ENCODE measurements at places on chromosomes 11 and 22.

GRCh38 chr11:106077609-106078455, at the start of gene AASDHPPT:
Gene AASDHPPT (plus strand): TSS chr11:106077662. CDS start chr11:106077711, 49 bp downstream.
- DNase-seq, result peak; percentile 47

DNA sequence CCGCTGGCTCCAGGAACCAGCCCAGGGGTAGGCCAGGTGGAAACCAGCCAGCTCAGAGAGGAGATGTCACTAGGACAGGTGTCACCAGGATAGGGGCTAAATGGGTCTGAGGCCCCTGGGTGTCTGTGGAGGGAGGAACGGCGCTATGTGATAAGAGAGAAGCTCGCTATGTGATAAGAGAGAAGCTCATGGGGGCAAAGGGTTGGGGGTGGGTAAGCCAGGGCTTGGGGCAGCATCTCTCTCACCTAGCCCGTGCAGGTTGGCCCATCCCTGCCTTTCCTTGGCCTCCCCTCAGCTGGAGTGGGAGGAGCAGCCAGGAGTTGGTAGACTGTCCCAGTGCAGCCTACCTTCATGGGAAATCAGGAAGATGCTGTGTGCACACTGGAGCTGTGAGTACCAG, 26.5 kb upstream of the SUSD2 start:
- no peak for DNase-seq

DNA sequence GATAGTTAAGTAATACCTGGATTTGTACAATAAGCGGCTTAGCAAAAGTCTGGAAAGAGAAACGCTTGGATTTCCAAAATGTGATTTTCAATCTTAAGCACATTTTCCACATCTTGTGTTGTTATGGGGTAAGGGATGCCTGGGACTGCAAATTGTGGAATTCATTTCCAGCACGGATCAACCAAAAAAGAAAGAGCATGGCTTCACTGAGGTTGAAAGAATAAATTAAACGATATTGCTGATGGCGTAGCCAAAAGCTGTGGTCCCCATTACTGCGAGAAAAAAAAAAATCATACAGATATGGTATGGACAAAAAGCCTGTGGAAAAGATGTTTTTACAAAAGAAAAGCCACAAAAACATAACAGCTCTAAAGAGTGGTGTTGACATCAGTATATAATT, 26.0 kb upstream of the ALX4 start:
- DNase-seq, result no peak

- DNase-seq, result no peak
Observed at GRCh38 chr22:21450858-21451353, 16.3 kb upstream of the TMEM191C start.

DNA sequence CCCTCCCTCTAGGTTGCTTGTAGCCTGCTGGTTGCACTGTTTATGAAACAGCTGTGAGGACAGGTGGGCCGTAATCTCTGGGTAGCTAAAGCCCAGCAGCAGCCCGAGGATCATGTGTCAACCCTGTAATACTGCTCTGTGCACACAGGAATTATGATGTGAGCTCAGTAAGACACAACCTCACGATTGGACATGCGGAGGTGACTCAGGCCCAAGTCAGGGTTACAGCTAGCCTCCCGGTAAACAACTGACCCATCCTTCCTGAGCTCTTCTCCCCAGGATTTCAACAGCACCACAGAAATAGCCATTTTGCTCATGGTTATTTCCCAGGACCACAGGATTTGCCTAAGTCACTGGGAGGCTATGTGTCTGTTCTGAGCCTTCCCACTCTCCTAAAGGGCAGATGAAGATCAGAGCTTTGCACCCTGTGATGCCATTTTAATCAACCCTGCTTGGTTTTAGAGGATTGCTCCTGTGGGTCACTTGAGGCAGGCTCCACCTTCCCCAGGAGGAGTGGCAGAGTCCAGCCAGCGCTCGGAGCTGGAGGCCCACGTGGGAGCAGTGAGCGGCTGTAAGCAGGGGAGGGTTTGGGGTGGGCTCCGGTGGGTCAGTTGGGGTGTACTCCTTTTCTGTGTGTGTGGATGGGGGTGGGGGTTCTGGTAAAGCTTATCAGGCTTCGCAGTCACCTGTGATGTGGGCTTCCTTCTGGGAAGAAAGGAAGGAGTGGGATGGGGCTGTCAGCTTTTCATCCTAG, at the start of gene AMPD3:
Gene AMPD3 (plus strand): TSS at position 387 of the 754 bp plus-strand sequence. CDS start 6,256 bp downstream, outside the sequence.
- DNase-seq, result no peak

- DNase-seq, result no peak
Observed at GRCh38 chr11:33471541-33471940, 214.4 kb downstream of the HIPK3 start.

DNA sequence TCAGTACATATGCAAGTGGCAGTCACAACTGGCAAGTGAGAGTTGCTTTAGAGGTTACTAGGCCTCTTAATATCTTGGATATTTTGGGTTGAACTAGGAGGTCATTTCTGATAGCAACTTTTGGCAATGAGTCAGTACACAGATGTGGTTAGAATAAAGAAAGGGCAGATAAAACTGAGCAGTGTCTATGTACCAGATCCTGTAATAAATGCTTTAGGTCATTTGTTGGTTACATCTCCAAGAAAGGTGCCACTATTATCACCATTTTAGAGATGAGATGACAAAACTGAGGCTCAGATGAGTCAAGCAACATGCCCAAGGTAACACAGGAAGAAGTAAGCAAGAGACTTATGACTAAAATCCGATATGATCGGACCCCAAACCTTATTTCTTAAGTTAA, 25.0 kb downstream of the MAML2 start:
- DNase-seq, result no peak

GRCh38 chr11:66068923-66069714, 953 bp upstream of the PACS1 start:
- DNase-seq, result peak; percentile 81

- DNase-seq, result no peak
Observed at GRCh38 chr22:26995235-26995634, 337.8 kb downstream of the MIAT start.

GRCh38 chr22:30253205-30253852, 6.8 kb upstream of the LIF start:
- DNase-seq, result peak; percentile 14

DNA sequence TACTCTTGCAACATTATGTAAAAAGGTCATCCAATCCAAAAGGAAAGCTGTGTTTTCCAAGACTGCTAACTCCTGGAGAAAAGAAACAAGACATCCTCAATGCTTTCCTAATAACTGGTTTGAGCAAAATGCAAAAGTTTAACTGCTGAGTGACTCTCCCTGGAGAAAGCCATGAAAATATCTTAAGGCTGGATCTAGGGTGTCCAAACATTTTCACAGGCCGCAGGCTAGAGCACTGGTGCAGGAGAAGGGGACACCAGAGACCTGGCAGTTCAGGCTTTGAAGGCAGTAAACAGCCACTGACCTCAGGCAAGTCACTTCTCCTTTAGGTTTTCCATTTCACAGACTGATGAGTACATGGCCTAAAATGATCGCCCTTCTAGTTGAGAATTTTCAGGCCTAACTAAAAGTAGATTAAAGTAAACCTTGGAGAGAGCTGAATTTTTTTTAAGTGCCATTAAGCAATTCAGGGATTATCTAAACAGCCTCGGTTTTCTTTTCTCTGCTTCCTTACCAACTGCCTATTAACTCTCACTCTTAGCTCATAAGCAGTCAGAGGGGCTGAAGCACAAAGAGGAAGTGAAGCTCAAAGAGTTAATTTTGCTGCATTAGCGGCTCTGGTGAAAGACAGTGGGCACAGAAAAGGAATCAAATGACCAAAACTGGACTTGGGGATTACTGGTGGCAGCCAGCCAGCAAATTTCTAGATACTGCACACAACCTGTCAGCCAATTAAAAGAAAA, 2.3 kb downstream of the CHKA start:
- DNase-seq, result peak; percentile 99

DNA sequence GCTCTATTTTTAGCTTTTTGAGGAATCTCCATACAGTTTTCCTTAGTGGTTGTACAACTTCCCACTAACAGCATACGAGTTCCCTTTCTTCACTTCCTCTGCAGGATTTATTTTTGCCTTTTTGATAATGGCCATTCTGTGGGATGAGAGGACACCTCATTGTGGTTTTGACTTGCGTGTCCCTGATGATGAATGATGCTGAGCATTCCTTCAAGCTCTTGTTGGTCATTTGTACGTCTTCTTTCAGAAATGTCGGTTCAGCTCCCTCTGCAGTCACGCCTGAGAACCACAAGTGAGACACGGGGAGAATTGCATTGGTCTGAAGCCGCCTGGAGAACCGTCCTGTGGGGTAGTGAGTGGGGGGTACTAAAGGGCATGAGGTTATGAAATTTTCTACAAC, 2.0 kb upstream of the KRTAP5-10 start:
- peak; percentile 62 for DNase-seq

GRCh38 chr11:86632499-86633269, 39.7 kb downstream of the ME3 start:
- peak; percentile 86 for DNase-seq

DNA sequence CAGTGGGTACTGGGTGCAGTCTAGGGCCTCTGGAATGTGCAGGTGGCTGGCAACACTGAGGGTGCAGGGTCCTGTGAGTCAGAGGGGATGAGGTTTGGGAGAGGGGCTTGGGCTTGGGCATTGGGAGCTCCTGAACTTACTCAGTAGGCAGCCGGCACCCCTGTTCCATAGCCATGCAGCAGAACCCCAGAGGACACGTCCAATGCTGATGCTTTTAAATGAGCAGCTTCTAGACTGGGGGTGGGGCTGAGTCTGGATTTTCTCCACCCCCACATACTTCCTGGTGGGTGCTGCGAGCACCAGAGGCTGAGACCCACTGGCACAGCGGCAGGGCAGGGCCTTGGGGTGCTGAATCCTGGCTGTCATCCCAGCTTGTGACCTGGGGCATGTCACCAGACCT, 71.4 kb downstream of the ARHGAP8 start:
- no peak for DNase-seq

DNA sequence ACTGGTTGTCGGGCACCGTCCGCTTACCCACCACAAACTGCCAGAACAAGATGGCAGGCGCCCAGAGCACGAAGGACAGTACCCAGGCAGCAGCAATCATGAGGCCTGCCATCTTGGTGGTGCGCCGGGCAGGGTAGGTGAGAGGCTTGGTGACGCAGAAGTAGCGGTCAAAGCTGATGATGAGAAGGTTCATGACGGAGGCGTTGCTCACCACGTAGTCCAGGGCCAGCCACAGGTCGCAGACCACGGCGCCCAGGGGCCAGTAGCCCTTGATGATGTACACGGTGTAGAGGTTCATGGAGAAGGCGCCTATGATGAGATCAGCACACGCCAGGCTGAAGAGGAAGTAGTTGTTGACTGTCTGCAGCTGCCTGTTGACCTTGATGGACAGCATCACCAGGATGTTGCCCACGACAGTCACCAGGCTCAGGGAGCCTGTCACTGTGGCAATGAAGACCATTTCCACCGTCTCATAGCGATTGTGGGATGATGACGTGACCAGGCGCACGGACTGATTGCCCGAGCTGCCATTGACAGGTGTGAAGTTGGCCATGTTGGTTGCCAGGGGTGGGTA, 4.6 kb downstream of the MDK start:
- peak; percentile 52 for DNase-seq

GRCh38 chr22:21834869-21835268, 32.6 kb downstream of the MAPK1 start:
- DNase-seq, result no peak

DNA sequence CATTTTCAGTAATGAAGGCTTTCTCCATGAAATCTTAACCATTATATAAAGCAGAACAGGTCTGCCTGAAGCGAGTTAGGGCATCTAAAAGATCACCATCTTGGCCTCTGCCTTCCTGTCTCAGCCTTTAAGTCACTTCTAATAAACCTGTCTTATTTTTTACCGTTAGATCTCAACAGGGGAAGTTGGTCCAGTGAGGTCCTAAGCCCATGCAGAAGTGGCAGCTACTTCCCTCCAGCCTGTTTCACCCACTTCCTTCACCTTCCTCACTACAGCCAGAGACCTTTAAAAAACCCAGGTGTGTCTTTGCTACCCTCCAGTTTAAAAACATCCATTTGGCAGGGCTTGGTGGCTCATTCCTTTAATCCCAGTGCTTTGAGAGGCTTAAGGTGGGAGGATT, 14.1 kb upstream of the LIPT2 start:
- DNase-seq, result no peak

DNA sequence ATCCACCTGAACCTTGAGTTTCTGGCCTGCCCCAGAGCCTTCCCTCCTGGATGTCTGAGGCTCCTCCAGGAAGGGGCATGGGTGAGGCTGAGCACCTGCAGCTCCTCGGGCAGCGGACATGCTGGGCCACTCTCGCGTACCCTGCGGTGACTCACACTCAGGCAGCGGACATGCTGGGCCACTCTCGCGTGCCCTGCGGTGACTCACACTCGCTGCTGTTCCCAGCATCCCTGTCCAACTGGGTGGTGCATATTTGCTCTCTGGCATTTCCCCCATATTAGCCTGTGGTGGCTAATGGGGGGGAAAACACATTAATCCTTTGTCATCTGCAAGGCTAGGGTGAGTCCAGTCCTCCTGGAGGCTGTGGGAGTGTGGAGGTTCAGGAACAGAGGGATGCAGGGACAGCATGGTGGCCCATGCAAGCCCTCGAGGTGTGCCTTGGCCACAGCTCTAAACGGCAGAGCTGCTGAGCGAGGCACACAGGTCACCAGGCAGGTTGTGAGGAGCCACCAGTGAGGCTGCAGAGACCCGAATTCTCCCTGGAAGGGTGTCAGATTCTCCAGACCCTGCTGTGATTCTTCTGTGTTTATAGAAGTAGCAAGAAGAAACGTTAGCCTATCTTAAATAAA, 728.1 kb downstream of the BRD1 start:
- no peak for DNase-seq

GRCh38 chr22:44497218-44497904, 672 bp downstream of the RTL6 start:
- no peak for DNase-seq

GRCh38 chr11:112085822-112086421, 634 bp downstream of the TIMM8B start:
- peak; percentile 43 for DNase-seq

DNA sequence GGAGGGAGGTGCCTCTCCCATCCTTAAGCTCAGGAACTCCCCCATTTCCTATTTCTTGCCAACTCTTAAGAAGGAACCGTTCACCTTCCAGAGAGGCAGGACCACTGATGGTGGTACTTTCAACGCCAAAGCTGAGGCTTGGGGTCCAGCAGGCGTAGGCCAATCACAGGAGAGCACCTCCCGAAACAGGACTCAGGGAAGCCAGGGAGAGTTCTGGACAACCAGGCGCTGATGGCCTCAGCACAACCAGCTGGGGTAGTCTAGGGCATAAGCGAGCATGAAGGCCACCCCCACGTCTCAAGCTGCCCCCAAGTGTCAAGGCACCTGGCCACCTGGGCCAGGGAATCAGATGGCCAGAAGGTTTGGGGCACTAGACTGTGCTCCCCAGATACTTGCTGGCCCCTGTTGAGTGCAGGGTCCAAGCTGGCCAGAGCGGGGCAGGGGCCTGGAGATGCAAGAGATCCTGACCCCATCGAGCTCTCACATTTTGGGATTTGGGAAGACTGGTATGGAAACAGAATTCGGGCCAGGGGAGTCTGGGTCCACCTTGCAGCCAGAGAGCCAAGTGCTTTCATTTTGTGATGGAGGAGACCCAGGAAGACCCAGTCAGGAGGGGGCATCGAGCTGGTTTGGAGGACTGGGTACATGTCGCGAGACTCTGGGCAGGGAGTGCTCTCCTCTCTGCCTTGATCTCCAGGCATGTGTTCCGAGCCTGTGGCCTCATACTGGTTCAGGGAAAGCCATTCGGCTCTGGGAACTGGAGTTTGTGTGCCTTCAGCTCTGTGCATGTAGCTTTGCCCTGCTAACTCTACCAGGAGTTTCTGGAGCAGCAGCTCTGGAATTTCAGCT, 926 bp downstream of the CD6 start:
- DNase-seq, result no peak
